Cerebellar nuclear complex (tissue), 1 donor: ENCODE measurements at places on chromosomes 12 and 14.

DNA sequence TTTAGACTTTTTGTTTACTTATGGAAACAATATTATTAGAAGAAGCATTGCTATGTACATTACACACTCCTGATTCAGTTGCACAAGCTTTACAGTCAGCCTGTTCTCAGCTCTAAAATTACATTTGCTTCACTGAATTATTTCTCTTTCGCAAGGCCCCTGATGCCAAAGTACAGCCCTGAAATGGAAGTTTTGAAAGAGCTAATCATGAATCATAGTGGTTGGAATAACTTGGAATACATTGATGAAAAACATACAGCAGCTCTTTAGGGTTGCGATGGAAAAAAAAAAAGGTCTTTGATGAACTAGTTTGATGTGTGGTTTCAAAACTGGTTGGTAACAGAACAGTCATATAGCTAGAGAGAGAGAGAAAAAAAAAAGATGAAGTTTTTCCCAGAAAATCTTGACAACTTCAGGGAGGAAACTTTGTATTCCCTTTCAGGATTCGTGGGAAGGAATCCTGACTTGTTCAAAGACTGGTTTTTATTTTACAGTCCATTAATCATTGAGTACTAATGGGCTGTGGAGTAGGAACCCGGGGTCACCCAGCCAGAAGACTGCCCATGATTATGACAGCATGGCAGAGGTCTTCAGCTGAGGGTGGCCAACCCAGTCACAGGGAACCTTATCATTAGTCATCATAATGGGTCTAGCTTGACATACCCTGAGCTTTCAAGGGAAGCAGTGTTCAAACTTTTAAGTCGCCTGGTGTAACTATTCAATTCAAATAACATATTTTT is 460.1 kb downstream of the NAV3 start:
- DNase-seq, result no peak

DNA sequence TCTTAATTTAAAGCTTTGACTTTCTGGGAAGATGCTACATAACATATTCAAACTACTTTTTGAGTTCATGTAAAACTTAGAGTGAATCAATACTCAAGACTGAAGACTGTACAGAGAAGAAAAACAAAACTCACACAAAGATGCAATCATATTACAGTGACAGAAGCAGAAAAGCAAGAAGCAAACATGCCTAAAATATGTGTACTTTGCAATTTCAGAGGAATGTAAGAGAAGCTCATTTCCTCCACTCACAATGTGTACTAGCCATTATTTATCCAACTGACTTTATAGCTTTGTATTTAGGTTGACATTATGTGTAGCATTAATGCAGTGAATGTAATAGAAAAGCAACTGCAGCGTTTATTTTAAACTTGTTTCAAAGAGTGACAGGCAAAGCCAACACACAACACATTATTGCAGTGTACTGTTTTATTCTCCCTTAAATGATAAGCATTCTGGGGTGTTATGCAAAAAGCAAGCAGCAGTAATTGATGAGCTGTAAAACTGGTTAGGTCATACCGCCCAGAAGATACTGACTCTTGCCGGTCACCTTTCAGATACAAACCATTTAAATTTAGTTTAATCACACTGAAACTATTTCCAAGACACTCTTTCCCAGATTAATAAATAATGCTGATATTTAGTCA is 88.2 kb upstream of the PAWR start:
- no peak for DNase-seq

DNA sequence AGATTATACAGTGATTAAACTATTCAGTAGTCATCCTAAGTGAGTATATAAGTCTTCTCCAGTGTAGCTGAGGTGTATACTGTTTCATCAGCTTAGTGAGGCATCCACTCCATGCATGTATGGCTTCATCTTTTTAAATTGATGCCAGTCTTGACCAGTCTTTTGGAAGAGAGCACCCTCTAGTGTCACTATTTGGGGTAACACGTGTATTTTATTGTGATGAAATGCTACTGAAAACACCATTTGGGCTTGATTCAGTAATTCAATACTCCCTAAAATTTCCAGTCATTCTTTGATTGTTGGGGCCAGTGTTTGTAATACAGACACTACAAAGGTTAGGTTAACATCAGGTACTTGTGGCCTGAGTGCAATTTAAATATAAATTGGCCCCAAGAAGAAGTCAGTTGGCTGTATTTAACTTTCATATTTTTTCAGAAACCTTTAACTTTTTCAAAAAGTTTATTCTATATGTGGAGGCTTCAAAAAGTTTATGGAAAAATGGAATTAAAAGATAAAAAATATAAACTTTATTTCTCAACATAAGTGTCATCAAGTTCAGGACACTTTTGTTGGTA is 35.3 kb downstream of the MIPOL1 start:
- no peak for DNase-seq

DNA sequence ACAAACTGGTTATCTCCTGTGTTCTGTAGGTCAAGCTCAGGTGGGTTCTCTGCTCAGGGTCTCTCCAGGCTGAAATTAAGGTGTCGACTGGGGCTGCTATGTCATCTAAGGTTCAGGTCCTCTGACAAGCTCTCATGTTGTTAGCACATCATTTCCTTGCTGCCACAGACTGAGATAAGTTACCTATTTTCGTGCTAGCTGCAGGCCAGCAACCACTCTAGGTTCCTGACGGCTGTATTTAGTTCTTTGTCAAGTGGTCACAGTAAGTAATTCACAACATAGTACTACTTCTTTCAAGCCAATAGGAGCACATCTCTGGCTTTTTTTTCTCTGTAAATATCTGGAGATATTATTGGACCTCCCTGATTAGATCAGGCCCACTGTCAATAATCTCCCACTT is 169.3 kb upstream of the CAND1 start:
- no peak for DNase-seq

GRCh38 chr14:65753061-65753460 is 340.5 kb downstream of the FUT8 start:
- DNase-seq, result no peak

- DNase-seq, result no peak
Measured at GRCh38 chr12:23771240-23771949, 178.1 kb downstream of the SOX5 start.
